Peyer's patch (tissue), 4 donors: ENCODE measurements at places on chromosomes 12 and 14.
A peak's percentile ranks its signal among the peaks of the same experiment; 100 is the strongest.

GRCh38 chr14:79502751-79503148 is 708.6 kb downstream of the DIO2 start:
- DNase-seq: no peak

DNA sequence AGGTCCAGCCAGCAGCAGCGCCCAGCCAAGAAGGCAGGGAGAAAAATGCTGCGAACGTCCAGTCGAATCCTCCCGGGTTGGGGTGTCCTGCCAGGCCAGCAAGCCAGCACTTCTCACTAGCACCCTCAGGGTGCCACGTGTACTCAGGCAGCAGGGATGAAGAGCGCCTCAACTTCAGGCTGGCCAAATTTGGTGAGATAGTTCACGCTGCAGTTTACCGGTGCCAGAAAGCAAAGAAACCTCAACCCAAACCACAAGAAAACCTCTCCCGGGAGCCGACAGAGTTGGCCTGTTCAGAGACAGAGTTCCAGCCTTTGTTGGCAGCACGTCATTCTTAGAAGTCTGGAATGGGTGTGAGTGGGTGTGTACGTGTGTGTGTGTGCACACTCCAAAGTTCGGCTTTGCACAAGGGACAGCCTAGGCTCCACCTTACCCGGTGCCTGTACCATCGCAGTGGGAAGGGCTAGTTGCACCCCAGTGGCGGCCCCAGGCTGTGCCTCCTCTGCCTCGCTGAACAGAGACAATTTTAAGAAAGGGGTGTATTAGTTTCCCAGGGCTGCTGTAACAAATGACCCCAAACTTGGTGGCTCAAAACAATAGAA is 42.1 kb downstream of the ELK3 start:
- DNase-seq: no peak

DNA sequence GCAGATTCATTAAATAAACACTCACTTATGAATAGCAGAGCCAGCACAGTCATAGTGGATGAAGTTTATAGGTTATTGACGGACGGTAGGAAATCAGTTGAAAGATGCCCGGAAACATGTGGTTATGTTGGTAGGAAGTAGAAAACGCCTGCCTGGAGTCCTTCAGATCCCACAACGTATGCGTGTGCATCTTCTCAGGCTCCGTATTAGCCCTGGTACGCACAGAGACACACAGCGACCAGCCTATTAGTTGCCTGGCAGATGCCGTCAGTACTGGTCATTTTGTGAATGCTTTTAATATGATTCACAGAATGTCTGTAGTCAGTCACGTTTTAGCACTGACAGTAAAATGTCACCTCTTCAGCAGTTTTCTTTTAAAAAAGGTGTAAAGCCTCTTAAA is 196.4 kb downstream of the RGS6 start:
- DNase-seq: no peak

GRCh38 chr12:132259364-132259871 is 70.0 kb downstream of the GALNT9 start:
- no peak for DNase-seq

DNA sequence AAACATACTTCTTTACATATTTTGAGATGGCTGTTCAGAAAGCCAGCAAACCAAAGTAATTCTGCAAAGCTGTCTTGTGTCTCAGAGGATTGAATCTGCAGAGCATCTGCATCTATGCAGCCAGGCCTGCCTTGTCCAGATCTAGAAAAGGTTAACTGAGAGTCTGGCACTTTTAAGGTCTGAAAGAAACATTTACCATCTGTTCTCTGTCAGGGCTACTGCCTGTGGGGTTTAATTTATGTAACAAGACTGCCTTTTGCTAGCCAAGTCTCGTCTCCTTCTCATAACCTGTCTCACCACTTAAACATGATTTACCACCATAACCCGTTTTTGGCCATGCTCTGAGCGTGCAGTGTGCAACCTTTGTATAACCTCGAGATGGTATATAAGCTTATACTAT is 194.2 kb downstream of the SYT10 start:
- DNase-seq: no peak

DNA sequence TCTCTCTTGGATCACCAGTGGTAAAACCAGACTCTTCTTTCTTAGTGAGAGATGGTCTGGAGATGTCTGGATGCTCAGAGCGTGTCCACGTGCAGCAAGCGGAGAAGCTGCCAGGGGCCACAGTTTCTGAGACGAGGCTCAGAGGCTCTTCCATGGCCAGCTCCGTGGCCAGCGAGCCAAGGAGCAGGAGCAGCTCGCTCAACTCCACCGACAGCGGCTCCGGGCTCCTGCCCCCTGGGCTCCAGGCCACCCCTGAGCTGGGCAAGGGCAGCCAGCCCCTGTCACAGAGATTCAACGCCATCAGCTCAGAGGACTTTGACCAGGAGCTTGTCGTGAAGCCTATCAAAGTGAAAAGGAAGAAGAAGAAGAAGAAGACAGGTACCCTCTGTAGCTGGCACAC is 69.0 kb downstream of the TECPR2 start:
- DNase-seq: no peak

GRCh38 chr12:11697670-11698387 is 48.4 kb downstream of the ETV6 start:
- DNase-seq: no peak

DNA sequence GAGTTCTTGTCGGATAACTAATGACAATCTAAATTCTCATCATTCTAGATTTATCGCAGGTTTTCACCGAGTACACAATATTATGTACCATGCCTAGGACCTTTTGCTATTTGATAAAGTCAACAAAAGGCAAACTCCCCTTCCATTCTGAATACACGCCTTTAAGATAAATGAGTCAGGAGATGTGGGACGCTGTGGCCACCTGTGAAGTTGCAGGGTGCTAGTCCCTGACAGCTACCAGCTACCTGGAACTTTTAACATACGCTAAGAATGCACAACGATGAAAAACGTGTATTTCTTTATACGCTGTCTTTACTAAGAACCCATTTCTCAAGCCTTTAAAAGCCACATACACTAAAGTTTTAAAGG is 678 bp downstream of the MDM1 start:
- no peak for DNase-seq

DNA sequence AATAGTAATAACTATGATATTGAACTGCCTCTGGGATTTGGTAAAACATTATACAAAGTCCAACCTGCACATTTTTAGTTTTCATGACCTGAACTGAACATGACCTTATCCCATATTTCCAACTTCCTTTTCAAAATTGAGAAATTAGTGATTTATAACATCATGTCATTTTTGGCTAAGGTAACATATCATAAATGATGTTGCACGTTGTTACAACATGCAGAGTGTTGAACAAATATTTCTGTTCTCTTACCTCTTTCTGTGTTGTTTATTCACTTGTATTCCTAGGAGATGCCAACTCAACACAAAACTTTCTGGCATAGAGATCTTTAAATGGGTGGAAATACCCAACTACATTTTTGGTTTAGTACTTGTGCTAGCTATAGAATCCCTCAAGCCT is 496.0 kb downstream of the SLC6A15 start:
- no peak for DNase-seq

- DNase-seq: no peak
These were observed 49.4 kb downstream of the LRRC9 start for GRCh38 chr14:59969319-59969718.

- DNase-seq: no peak
These were observed 412.7 kb downstream of the BCL11B start for GRCh38 chr14:98859301-98859700.

- DNase-seq: no peak
These were observed 79.9 kb upstream of the CCDC91 start for GRCh38 chr12:28110329-28110728.

DNA sequence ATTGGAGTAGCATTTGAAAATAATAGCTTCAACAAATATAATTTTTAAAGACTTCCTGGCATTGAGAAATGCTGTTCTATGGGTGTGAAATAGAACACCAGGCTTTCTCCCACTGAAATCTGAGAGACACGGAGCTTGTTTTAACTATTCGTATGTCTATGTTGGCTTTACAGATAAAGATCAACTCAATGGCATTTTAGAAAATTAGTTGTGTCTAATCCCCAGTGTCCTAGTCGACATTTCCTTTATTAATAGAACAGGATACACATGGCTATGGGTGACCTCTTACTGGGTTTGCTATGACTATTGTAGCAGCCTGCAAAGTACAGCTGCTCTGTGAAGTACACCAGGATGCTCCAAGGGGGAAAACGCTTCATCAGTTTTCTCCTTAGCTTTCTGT is 159.3 kb downstream of the SLC25A21 start:
- DNase-seq: no peak

GRCh38 chr12:40505327-40505726 is 186.9 kb upstream of the CNTN1 start:
- no peak for DNase-seq

DNA sequence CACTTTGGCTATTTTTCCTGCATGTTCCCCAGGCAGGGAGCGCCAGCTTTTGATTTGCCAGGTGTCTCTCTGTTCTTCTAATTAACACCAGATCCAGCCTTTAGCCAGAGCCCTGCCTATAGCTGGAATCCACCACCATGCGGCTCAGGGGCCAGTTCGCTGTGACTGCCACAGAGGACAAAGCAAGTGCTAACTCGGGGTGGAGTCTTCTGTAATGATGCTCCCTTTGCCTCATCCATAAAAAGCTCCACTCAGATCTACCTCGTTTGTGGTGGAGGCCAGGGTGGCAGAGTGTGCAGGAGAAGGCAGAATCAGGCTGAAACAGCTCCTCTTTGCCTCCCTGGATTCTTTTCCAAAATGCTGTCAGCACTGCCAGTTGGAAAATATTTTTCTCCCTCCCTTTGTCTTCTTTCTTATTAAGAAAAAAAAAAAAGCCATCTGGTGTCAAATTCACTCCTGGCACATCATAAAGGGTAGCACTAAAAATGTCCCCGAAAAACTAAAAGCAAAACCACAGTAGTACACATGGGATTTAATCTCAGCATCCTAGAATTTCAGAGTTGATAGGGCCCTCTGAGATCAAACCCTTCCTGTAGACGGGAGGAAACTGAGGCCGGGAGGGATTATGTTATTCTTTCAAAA is 18.0 kb upstream of the CTDSP2 start:
- no peak for DNase-seq

- DNase-seq: no peak
These were observed 1.6 kb downstream of the OGFOD2 start for GRCh38 chr12:122976648-122976975.

DNA sequence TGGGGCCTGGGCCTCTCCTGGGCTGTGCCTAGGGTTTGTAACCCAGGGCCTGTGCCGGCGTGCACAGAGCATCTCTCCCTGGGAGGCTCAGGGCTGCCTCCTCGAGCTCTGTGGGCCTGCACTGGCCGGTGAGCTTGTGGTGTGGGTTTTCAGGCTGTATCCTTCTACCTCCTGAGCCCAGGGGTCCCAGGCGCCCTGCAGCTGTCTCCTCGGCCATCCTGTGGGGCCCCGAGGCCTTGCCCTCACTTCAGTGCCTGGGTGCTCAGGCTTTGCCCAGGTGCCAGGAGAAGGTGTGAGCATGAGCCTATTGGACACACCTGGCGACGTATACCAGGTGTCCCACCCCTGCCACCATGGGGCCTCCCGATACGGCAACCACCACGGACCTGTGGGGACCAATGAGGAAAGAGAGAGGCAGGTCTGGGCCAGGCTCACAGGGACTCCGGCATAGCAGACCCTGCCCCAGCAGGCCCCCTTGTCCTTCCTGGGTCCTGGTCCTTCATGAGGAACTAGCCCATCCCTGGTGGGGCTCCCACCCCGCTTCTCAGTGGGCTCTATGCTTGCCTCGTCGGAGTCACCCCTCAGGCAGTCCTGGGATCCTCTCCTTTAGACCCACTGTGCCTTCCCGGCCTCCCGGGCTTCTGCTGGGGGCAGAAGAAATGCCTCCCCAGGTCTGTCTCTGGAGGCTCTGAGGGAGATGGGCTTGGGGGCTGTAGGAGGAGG is 400.2 kb downstream of the TMEM121 start:
- peak; percentile 43 for DNase-seq

- no peak for DNase-seq
These were observed 7.1 kb upstream of the NT5DC3 start for GRCh38 chr12:103848143-103848542.

- DNase-seq: no peak
These were observed 433.8 kb downstream of the FUT8 start for GRCh38 chr14:65846196-65846868.

- no peak for DNase-seq
These were observed 1535.9 kb upstream of the FLRT2 start for GRCh38 chr14:83994020-83994419.

DNA sequence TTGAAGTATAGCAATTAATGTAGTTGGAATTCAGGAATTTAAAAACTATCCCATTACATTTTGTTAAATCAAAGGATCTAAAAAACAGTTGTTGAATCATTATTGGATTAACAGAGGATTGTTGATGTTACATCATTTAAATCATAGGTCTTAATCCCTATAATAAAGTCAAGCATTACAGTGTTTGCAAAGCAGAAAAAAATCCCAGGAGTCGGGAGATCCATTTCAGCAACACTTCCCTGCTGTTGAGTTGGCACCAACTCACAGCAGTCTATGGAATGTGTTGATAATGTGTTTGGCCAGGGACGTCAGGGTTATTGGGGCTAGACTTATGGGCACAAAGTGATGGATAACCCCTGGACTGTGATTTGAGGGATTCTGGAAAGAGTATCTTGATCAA is 99.1 kb upstream of the TMTC1 start:
- no peak for DNase-seq

- no peak for DNase-seq
These were observed 317.6 kb downstream of the CCDC91 start for GRCh38 chr12:28507867-28508266.

- no peak for DNase-seq
These were observed 132.7 kb upstream of the EEA1 start for GRCh38 chr12:93061473-93062419.
